ENCODE measurements at places on chromosomes 4 and X.

DNA sequence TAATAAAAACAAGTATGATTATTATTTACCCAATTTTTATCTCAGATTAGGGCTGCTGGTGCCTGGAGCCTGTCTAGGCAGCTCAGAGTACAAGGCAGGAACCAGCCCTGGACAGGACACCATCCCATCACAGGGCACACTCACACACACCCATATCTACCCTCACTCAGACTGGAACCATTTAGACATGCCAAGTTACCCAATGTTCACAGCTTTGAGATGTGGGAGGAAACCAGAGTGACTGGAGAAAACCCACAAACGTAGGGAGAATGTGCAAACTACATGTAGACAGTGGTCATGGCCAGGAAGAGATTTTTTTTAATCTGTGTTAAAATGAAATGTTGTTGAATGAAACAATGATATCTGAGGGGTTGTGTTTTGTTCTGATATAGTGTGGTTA is 35.7 kb upstream of the ADGRA3 start:
- no peak for DNase-seq

DNA sequence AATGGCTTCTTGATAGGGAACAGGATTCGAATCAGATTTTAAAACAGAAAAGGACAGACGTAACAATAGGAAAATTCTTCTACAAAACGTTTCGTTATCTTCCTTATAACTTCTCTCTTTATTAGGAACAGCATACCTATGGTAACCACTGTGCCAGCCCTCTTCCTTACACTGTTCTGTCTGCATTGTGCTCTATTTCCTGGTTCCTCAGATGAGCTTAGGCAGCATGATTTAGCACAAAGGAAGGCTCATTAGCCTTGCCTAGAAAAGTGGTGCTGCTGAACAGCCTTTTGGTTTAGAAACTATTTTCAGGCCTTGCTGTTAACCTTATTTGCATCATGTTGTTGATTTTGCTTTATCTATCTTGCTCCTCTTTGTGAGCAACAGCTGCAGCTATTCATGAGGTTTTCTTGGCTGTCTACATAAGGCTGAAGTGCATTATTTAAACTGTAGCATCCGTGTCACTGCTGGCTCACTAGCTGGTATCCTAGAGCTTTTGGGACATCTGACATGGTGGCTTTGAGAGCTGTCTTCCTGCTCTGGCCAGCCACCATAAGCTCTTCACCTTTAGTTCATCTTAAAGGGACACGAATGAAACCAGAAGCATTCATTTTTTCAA is 69.9 kb upstream of the NRK start:
- no peak for DNase-seq

- DNase-seq, result no peak
Measured at GRCh38 chr4:108215055-108215454, 46.3 kb upstream of the LEF1 start.

- DNase-seq, result peak; percentile 17
Measured at GRCh38 chrX:41781500-41781899, 57.5 kb downstream of the GPR82 start.

GRCh38 chr4:155679343-155679742 is 12.7 kb downstream of the GUCY1A1 start:
- no peak for DNase-seq

DNA sequence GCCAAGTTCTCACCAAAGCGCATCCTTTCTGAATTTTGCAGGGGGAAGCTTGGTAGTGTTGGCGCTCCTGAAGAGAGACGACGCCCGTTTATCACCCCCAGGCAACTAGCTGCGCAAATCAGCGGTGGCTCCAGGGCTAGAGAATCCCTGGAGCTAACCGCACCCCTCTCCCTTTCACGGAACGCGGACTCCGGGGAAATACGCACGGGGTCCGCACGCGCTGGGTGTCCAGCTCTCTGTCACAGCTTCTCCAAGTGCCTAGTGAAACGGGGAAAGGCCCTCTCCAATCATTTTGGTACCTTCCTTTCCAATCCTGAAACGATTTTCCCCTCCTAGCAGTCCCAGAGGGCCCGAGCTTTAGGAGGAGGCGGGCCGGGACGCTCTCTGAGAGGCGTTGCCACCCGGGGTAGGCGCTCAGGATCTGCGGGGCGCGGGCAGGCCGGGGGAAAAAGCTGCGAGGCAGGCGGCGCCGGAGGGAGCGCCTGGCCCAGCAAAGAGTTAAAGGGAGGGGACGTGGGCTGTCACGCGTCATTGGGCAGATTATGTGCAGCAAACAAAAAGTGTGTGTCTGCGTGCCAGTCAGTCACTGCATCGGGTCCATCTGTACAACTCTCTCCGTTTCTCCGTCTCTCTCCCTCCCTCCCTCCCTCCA is at the start of gene PRDM8:
PRDM8 (plus strand) TSS at position 582 of the 652 bp plus-strand sequence. CDS start 2,578 bp downstream, outside the sequence.
- no peak for DNase-seq

- peak; percentile 37 for DNase-seq
Measured at GRCh38 chr4:36244257-36245082, at the start of gene ARAP2. TSS of gene ARAP2 (minus strand) at chr4:36244514. CDS start at chr4:36229486, 15,028 bp downstream.

DNA sequence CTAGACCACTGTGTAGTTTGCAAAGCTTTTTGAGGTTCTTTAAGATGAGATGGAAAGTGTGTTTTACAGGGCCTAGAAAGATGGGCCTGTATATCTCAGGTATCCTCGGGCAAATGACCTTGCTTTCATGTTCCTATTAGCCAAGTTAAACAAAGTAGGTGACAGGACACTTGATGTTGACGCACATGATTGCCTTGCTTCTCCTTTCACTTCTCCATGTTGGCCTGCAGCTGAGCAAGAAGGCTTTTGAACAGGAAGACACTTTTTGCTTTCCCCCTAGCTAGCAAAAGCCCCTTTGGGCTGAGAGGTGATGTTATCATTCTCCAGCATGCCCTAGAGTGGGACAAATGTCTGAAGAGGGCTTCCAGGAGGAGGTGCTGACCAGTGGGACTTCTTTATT is 202.1 kb downstream of the GPC3 start:
- DNase-seq, result no peak

DNA sequence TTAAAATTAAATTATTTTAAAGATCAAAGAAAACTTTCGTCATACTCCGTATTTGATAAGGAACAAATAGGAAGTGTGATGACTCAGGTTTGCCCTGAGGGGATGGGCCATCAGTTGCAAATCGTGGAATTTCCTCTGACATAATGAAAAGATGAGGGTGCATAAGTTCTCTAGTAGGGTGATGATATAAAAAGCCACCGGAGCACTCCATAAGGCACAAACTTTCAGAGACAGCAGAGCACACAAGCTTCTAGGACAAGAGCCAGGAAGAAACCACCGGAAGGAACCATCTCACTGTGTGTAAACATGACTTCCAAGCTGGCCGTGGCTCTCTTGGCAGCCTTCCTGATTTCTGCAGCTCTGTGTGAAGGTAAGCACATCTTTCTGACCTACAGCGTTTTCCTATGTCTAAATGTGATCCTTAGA is at the start of gene CXCL8:
CXCL8 (plus strand) TSS at position 217 of the 426 bp plus-strand sequence; CDS start at position 307, 90 bp downstream.
- peak; percentile 79 for DNase-seq

DNA sequence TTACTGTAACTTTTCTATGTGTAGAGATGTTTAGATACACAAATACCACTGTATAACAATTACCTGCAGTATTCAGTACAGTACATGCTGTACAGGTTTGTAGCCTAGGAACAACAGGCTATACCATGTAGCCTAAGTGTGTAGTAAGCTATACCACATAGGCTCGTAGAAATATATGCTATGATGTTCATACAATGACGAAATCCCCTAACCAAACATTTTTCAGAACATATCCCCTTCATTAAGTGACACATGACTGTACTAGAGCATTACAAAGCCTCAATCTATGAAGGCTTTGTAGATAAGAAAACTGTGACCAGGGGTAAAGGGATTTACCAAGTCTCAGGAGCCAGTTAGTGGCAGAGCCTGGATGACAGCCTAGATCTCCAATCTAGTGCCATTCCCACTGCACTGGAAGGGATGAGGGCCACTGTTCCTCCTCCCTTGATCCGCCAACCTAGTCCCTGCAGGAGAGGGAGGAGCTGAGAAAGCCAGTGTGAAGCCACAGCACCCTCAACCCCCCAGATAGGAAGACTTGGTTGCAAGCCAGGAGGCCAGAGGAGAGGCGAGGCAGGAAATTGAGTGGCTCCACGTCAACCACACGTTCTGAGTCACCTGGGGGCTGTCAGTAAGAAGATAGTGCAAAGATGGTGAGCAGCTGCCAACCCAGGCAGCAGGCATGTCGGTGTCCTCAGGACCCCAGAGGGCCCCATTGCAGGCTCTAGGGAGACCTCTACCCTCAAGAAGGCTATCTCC is 227.7 kb downstream of the BCOR start:
- DNase-seq, result peak; percentile 66

DNA sequence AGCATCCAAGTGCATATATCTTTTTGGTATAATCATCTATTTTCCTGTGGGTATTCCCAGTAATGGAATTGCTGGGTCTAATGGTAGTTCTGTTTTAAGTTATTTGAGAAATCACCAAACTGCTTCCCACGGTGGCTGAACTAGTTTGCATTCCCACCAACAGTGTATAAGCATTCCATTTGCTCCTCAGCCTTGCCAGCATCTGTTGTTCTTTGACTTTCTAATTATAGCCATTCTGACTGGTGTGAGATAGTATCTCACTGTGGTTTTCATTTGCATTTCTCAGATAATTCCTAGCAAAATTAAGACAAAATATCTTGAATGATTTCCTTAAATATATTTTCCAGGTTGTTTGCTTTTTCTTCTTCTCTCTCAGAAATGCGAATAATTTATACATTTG is 341.1 kb downstream of the GBA3 start:
- DNase-seq, result peak; percentile 96

- no peak for DNase-seq
Measured at GRCh38 chrX:17876135-17876534, 15.0 kb upstream of the RAI2 start.

DNA sequence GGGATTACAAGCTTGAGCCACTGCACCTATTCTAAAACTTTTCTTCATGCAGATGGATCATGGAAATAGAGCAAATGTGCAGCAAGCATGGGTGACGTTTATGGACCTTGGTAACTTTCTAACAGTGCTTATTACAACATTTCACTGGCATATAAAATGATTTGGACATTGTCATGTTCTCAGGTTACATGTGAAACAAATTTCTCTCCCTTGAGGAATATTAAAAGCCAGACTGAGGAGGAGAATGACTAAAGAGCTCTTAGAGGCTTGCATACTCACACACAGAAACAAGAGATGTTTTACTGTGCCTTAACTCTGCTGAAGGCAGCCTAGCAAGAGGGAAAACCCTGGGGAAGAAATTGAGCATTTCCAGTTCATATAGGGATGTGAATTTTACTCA is 38.6 kb upstream of the GPR101 start:
- DNase-seq, result no peak

- DNase-seq, result no peak
Measured at GRCh38 chr4:123553733-123554637, 157.4 kb downstream of the SPRY1 start.

DNA sequence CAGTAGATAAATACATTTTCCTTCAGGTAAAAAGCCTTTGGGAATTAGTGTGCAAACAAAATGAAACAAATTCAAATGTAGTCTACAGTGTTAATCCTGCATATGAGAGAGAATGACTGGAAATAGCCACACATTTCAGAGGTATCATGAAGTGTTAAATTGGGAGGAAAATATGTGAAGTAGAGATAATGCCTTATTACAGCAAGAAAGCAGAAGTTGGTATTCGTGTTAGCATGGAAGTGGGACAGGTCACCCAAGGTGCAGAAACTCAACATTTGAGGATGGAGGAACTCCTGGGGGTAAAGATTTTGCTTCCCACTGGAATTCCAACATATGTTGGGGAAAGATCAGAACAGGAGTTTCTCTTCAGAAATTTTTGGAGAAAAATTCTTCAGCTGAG is 51.3 kb downstream of the EMCN start:
- no peak for DNase-seq

DNA sequence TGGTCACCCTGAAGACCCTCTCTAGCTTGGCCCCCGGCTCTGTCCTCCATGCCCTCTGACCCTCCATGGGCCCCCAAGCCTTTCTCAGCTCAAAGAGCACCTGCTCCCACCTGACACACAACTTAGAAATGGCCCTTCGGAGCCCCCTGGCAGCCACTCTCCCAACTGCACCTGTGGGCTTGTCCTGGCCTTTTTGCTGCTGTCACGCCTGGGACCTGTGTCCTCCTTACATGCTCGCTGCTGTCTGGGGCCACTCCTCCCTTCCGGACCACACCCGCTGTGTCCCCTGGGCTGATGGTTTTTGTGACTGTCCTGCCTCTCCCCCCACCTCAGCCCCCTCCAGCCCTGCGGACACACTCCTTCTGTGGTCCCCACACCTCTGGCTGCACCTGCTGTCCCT is 106.2 kb upstream of the AFAP1 start:
- no peak for DNase-seq

- peak; percentile 15 for DNase-seq
Measured at GRCh38 chr4:154491341-154492271, at the start of gene DCHS2. TSS of gene DCHS2 (minus strand) at chr4:154491799. CDS start at chr4:154491355, 444 bp downstream.

DNA sequence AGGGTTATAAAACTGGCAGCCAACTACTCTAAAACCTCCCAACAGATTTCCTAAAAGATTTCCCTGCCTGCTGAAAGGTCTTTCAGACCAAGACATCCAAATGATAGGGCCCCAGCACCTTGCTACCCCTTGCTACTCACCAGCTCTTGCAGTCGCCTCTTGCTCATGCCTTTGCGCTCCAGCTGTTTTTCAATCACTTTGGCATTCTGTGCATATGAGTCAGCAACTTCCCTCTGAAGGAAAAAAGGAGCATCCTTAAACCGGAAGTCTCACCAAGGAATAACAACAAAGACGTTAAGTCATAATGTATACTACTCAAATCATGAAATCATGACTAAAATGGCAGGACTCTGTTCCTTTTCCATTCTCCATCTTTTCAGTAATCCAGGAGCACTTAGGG is 24.0 kb downstream of the STEEP1 start:
- DNase-seq, result peak; percentile 83

GRCh38 chrX:130171446-130172126 is at the start of gene RAB33A:
TSS of gene RAB33A (plus strand) at chrX:130171962. CDS start at chrX:130172063, 101 bp downstream.
- peak; percentile 17 for DNase-seq

- DNase-seq, result no peak
Measured at GRCh38 chr4:85475631-85476233, 782 bp downstream of the ARHGAP24 start.

DNA sequence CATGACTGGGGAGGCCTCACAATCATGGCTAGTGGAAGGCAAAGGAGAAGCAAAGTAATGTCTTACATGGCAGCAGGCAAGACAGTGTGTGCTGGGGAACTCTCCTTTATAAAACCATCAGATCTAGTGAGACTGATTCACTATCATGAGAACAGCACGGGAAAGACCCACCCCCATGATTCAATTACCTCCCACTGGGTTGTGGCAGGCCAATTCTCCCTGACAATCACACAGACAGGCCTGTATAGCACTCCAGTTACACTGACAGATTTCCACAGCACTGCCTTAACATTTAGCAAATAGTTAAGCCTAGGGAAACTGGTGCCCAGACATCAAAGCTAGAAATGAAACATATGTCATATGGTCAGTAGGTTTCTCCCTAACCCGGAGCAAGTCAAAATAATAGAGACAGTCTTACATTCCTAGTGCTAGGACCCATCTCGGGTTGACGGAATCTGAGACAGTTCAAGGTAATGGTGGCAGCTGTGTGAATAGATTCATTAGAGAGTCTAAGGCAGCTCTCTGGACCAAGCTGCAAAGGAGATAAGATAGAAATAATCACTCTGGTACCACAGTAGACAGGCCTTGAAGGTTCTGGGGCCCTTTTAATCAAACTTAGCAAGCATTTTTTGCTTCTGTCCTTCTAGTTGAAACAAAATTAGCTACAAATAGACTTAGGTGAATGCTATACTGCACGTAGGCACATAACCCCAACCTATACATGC is 9.4 kb upstream of the HERC5 start:
- no peak for DNase-seq
